Stimulated activated CD8-positive, alpha-beta memory T cell treated with anti-CD3 and anti-CD28 coated beads, Interleukin-12 subunit alpha, Interleukin-12 subunit beta, amount 100 ng/mL, for 1 hour (primary cell): ENCODE measurements at places on chromosomes 1 and 21.

GRCh38 chr1:211912038-211912437 lies 81.5 kb upstream of the LPGAT1 start:
- DNase-seq: no peak

GRCh38 chr1:158059984-158060383 lies 66.5 kb downstream of the KIRREL1 start:
- no peak for DNase-seq

DNA sequence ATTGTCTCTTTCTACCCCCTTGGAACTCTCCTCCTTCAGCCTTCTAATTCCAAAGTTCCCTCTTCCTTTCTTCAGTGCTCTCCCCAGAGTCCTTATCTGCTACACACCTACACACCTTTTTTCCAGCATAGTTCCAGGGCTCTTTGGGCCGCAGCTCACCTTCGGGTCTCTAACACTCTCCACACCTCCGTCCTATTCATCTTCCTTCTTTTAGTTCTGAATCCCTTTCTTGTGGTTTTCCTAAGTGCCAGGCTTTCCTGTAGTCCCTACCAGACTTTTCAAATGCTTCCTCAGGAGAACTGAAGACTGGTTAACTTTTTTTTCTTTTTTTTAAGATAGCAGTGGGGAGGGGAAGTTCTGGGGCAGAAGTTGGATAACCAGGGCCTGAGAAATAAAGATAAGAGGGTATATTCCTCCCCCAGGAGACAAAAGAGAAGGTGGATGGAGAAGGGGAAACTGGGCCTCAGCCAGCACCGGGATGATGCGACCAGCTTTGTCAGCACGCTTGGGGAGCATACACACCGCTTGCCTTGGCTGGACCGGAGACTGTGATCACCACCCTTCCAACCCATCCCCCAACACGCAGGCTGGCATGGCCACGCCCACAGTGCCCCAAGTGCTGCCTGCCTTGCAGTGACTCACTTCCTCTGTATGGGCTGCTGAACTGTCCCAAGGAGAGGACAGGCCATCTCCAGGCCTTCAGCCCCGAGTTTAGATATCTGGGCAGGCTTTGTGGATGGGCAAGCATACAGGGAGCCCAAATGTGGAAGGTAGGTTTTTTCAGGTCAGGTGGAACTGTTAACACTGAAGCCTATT lies 2.5 kb upstream of the CERS2 start:
- peak; percentile 53 for DNase-seq

- DNase-seq: no peak
Measured at GRCh38 chr1:22275167-22275566, 132.3 kb upstream of the WNT4 start.

GRCh38 chr1:21216835-21217811 lies 40.4 kb upstream of the EIF4G3 start:
- peak; percentile 49 for DNase-seq

- DNase-seq: no peak
Measured at GRCh38 chr1:186985889-186986491, 157.2 kb downstream of the PLA2G4A start.

DNA sequence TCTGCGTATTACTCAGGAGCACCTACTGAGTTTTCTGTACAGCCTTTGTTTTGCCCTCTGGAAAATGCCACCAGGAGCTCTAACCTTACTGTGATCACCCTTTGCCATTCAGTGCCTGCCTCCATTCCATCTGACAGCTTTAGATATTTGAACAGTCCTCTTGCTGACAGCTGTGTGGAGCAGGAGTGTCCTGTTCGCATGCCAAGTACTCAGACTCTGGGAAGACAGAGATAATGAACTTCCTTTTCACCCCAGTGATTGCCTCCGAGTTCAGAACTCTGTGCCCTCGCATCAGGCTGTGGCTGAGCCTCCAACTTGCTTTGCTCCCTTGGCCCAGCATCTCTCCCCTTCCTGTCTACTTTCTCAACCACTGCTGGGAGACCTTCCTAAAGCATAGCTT lies 74.0 kb downstream of the CACNA1E start:
- no peak for DNase-seq

DNA sequence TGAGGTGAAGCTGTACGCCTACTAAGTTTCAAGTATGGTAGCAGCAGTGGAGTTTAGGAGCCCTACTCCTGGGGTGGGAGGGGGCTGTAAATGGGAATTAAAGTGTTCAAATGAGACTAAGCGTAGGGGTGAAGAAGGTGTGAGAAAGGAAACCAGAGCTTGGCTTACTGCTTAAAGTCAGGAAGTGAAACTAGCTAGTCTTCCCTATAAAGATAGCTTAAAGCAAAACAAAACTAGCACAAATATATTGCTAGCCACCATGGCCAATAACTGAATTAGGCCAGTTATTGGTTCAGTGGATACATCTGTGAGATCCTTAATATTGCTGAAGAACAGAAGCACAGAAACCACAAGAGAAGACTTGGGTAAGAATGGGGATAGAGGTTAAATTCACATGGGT lies 492.2 kb upstream of the PKN2 start:
- DNase-seq: no peak

DNA sequence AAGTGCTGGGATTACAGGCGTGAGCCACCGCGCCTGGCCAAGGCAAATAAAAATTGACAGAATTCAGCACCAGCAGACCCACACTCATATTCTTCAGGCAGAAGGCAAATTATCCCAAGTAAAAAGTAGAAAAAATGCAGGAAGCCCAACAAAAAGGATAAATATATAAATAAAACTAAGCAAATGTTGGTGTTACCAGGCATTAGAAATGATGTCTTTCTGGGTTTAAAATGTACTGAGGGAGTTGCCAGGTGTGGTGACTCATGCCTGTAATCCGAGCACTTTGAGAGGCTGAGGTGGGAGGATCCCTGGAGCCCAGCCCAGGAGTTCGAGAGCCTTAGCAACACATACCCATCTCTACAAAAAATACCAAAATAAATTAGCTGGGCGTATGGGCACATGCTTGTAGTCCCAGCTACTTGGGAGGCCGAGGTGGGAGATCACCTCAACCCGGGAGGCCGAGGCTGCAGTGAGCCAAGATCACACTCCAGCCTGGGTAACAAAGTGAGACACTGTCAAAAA lies 6.3 kb downstream of the INTS11 start:
- no peak for DNase-seq

- DNase-seq: no peak
Measured at GRCh38 chr1:60376196-60376595, 302.6 kb upstream of the C1orf87 start.

GRCh38 chr1:16396591-16396990 lies 29.5 kb downstream of the SZRD1 start:
- DNase-seq: no peak
